ENCODE measurements at places on chromosomes 2 and 18. TPM values are rescaled to one million over a fixed set of nuclear protein-coding genes. Genes with fewer than 3 reads are reported as not detected.

Gene SLC9A4
- total RNA-seq, result not detected

Gene FAP
- not detected for total RNA-seq

Gene SOX11
- total RNA-seq, result 201 TPM

Gene KRTCAP3
- 6.9 TPM for total RNA-seq

Gene ALKAL2
- 0.63 TPM for total RNA-seq

Gene RASGRP3
- 0.07 TPM for total RNA-seq

Gene MC5R
- not detected for total RNA-seq

Gene ANKRD30B
- not detected for total RNA-seq

Gene ESCO1
- total RNA-seq, result 15.7 TPM

Gene NAT8
- total RNA-seq, result not detected

Gene EN1
- total RNA-seq, result 12.6 TPM

Gene LRP2
- 27.5 TPM for total RNA-seq

Gene MOCOS
- 2.6 TPM for total RNA-seq

Gene CARF
- total RNA-seq, result 7.8 TPM

Gene UGT1A3
- total RNA-seq, result not detected

Gene SNTG2
- total RNA-seq, result 0.36 TPM

Gene DCDC2C
- not detected for total RNA-seq

Gene CLK1
- total RNA-seq, result 71.5 TPM

Gene HIBCH
- total RNA-seq, result 33.7 TPM

Gene FAHD2B
- 41.1 TPM for total RNA-seq

Gene ARHGEF33
- total RNA-seq, result 1.1 TPM

Gene DSEL
- total RNA-seq, result 2.7 TPM

Gene TRAF3IP1
- 20.7 TPM for total RNA-seq

Gene PIEZO2
- 17.0 TPM for total RNA-seq

Gene AQP12A
- not detected for total RNA-seq

Gene LAMA1
- 96.1 TPM for total RNA-seq

Gene ITPRID2
- total RNA-seq, result 115 TPM

Gene ANO7
- total RNA-seq, result 3.2 TPM
